Smooth muscle cell of the coronary artery (primary cell): ENCODE measurements at places on chromosomes 7 and 10. TPM values are rescaled to one million over a fixed set of nuclear protein-coding genes. Genes with fewer than 3 reads are reported as not detected.

The GDF2 gene
- not detected in 2 replicates for total RNA-seq

The CPXM2 gene
- 19.4 and 45.6 TPM in 2 replicates for total RNA-seq

The FFAR4 gene
- total RNA-seq, result not detected in 2 replicates

The MRC1 gene
- 0.12 TPM in 1 of 2 replicates, not detected in the other for total RNA-seq

The FOXP2 gene
- total RNA-seq, result 0.08 and 5.6 TPM in 2 replicates

The GLCCI1 gene
- 2.1 and 14.0 TPM in 2 replicates for total RNA-seq

The IL2RA gene
- total RNA-seq, result not detected in 2 replicates

The RASA4 gene
- total RNA-seq, result 5.5 and 29.2 TPM in 2 replicates

The MARVELD1 gene
- 12.9 and 15.4 TPM in 2 replicates for total RNA-seq

The DLG5 gene
- 22.2 and 52.4 TPM in 2 replicates for total RNA-seq

The TMEM229A gene
- total RNA-seq, result 0.23 and 0.38 TPM in 2 replicates

The BMPR1A gene
- 39.7 and 45.6 TPM in 2 replicates for total RNA-seq

The PIP gene
- total RNA-seq, result not detected in 2 replicates
